ENCODE measurements at places on chromosomes 12 and 14.
A peak's percentile ranks its signal among the peaks of the same experiment; 100 is the strongest.

- DNase-seq, result no peak
Observed at GRCh38 chr14:90778571-90779255, 37.5 kb downstream of the TTC7B start.

- DNase-seq, result no peak
Observed at GRCh38 chr14:71574976-71575375, 357.3 kb upstream of the RGS6 start.

DNA sequence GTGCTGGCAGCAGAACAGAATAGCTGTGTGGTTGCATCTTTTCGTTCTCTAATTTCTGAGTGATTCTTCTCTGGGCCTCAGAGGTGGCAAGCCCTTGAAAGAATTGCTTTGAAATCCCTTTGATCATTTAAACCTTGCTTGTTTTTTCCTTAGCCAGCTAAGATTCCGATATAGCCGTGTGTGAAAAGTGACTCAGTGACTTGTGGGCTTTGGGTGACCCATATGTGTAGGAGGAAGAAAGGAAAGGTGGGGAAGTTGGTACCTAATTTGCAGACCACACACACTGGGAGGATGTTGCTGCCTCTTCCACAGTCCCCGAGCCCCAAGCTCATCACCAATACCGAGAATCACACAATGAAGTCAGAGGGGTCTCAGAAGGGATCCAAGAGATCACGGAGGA lies 18.8 kb downstream of the SLC24A4 start:
- no peak for DNase-seq

DNA sequence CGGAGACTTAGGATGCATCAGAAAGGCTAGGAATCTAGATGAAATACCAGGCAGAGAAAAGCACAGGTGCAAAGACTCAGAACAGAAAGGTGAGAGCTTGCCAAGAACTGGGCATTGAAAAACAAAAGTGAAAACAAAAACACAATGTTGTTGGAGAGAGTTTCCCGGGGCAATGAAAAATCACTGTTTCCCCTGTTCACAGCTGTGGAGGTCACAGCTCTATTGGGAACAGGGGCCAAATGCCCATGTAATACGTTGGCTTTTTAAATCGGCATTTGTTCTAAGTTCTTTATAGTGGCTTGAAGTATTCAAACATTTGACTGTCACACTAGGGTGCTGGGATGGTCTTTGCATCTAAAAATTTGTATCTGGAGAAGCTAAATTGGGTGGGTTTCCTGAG lies 108.3 kb downstream of the SLC15A4 start:
- peak; percentile 14 for DNase-seq

GRCh38 chr14:91143862-91144261 lies 30.0 kb downstream of the DGLUCY start:
- DNase-seq, result no peak

- DNase-seq, result peak; percentile 84
Observed at GRCh38 chr12:37543131-37543965, 773.2 kb upstream of the ALG10B start.
